DMS 273 treated with DMSO at 0.1 percent for 48 hours (cell line): ENCODE measurements at places on chromosomes 12 and 14.

- DNase-seq, result no peak
Observed at GRCh38 chr12:27575090-27575761, 51.2 kb downstream of the PPFIBP1 start.

GRCh38 chr12:89383235-89384049 is 31.1 kb upstream of the DUSP6 start:
- DNase-seq, result no peak

DNA sequence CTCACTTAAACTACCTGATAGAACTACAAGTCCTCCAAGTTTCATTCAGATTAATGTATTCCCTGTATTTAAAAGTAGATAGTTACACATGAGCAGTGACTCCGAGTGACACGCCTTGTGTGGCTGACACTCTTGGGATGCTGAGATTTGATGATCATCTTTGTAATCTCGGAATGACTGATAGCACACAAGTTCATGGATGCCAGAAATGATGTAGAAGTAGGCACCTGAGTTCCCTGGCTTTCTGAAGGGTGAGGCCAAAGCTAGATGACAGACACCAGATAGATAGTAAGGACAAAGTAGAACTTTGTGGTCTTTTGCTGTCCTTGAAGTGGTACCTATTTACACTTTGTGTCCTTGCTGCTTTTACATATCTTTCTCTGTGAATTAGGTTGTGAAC is 491.2 kb downstream of the PCNX1 start:
- DNase-seq, result no peak

DNA sequence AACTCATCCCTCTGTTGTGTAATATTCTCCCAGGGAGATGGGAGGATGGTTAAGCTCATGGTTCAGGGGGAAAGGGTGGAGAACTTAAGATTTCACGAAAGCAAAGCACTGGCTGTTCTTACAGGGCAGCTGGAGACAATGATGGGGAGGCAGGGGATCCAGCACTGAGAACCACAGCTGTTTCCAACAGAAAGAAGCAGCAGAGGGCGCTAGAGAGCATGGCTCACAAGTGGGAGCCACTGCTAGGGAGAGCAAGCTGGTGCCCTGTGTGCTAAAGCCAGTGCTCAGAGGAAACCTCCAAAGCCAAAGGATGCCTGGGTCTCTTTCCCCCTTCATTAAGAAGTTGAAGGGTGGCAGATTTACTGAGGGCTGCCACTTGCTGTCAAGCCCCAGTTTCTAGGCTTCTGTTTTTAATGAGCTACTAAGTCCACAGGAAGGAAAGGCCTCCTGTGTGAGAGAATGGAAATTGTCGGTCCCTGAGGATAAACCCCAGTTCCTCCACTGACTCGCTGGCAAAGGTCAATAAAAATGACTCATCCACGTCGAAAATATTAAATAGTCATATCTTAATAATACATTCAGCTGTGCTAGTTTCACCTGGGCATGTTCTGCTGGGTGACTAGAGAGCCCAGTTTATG is 199.7 kb downstream of the ANO2 start:
- DNase-seq, result no peak

DNA sequence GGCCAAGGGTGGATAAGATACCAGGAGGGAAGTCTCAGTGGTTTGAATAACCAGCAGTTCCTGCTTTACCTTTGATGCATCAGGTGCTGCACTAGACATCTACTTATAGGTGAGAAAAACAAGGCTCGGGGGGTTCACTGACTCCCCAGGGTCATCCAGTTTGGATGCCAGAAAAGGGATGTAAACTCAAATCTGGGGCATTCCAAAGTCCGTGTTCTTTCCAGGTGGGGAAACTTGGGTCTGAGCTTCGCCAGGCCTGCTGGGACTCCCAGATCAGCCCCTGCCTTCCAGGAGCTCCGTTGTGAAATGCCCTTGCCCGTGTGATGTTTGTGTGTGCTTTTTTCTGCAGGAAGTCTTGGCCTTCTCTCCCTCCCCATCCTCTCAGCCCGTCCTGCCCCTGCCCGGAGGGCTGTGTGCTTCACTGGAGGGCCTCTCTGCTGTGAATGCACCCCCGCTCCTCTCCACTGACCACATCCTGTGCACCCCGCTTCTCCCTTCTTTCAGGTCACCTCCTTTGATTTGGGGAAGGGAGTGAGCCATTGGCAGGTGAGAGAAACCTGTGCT is 42.1 kb downstream of the TSPAN9 start:
- no peak for DNase-seq

GRCh38 chr12:31845613-31846322 is 113.4 kb upstream of the RESF1 start:
- DNase-seq, result no peak

DNA sequence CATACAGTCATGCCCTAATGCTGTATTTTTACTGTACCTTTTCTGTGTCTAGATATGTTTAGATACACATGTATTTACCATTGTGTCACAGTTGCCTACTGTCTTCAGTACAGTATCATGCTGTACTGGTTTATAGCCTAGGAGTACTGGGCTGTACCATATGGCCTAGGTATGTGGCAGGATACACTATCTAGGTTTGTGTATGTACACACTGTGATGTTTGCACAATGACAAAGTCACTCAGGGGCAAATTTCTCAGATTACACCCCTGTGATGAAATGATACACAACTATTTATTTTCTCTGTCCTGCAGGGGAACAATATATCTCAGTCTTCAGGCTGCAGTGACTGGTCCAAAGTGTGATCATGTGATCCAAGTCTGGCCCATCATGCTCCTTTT is 1076.1 kb downstream of the VRK1 start:
- no peak for DNase-seq

GRCh38 chr12:25436206-25437030 is 116.7 kb downstream of the LMNTD1 start:
- DNase-seq, result no peak

DNA sequence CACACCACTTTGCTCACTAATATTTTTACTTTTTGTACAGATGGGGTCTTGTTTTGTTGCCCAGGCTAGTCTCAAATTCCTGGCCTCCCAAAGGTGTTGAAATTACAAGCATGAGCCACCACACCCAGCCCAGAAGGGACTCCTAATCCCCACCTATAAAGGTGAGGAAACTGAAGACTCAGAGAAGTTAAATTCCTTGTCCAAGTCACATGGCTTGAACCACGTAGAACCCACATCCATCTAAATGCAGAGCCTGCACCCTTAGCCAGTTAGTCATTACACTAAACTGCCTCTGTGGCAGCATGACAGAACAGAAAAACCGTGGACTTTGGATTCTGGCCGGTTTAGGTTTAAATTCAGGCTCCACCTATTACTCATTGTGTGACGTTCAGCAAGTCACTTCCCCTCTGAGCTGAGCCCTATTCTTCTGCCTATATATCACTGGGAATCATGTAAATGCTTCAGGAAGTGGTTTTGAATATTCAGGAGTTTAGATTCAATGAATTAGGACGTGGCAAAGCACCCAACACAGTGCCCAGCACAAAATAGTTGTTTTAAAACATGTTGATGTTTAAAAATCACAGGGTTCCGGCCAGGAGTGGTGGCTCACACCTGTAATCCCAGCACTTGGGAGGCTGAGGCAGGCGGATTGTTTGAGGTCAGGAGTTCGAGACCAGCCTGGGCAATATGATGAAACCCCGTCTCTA is 3.0 kb upstream of the CORO1C start:
- DNase-seq, result no peak

- DNase-seq, result no peak
Observed at GRCh38 chr12:85157035-85157603, 121.0 kb downstream of the LRRIQ1 start.

- no peak for DNase-seq
Observed at GRCh38 chr12:103640410-103640809, 53.3 kb downstream of the STAB2 start.

DNA sequence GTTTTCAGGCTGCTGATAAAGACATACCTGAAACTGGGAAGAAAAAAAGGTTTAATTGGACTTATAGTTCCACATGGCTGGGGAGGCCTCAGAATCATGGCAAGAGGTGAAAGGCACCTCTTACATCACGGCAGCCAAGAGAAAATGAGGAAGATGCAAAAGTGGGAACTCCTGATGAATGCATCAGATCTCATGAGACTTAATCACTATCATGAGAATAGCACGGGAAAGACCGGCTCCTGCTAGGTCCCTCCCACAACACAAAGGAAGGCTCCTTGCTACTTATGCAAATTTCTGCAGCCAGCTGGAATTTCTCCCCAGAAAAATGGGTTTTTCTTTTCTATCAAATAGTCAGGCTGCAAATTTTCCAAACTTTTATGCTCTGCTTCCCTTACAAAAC is 174.1 kb upstream of the RMST start:
- no peak for DNase-seq

DNA sequence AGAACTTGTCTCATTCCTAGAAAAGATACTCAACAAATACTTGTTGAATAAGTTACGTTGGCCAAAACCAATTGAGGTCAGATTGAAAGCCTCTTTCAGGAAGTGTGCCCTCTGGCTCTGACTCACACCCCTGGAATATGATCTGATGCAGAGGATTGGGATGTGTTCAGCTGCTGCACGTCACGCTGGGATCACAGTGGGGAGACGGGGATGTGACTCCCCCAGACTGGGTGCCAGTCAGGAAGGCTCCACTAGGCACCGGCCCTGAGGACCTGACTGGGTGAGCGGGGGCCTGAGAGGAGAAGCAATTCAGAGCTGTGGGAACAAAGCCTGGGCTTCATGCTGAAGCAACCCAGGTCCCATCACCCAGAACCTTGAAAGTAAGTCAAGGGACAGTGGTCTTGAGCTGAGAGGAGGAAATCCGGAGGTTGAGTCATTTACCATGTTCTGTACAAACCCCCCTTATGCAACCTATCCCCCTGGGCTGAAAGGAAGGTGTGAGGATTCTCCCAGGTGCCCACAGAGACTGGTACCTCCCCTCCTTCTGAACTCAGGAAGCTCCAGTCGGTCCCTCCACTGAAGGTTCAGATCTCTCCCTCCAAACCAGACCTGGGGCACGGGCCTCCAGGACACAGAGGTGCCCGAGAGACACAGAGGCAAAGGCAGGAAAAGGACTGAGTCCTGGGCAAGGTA is 3.9 kb downstream of the CEBPE start:
- DNase-seq, result no peak

DNA sequence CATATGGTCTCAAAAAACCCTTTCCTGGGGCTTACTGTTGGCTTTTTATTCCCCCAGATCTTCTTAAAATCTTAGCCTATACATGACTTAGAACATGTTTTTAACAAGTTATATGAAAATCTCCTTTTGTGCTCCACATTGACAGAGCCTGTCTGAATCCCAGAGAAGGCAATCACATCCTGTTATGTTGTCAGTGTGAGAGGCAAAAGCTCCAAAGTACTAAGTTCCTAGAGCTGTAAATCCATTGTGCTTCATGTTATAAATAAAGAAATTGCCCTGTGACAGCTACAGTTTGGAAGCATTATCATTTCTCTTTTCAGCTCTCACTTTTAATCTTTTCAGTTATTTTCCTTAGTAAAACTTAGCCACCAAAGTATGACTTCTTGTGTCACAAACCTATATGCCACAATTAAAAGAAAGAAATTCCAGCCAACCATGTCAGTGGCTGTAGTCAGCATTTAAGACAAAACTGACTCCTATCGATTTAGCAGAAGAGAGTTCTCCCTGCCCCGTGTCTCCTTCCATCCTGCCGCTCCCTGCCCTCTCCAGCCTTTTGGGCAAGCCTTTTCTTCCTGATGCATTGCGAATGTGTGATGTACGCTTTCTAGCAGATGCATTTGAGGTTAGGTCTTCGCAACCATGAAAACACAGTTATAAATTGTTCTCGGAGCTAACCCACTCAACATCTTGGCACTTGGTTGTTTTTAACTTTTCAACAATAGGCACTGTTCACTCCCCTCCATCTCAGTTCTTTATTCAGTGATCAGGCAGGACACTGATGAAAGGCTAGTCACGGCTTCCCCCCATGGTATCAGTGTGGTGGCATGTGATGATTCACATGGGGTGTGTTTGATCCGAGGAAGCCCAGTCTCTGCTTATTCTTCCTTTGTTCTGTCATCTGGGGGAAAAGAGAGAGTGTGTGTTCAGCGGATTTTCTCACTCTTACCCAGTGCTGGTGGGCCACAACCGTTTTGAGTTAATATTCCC is 143.5 kb downstream of the SSPN start:
- DNase-seq, result no peak

- DNase-seq, result no peak
Observed at GRCh38 chr12:13182881-13183280, 13.6 kb upstream of the EMP1 start.

DNA sequence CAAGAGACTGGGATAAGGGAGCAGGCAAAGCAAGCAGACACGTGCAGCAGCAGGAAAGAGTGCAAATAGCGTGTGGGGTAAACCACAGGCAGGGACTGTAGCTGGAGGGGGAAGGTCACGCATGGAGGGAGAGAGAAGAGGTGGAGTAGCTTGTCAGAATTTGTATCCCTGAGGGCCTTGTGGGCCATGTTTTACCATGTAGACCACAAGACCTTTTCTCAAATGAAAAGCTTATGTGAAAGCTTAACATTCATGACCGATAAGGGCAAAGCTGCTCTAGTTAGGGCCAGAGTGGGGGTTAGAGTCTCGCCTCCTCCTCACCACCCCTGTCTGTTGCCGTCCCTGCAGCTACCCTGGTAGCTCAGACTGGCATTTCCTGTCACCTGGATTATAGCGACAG is 152.9 kb upstream of the E2F7 start:
- no peak for DNase-seq

GRCh38 chr14:57487771-57488170 is 5.9 kb downstream of the CCDC198 start:
- no peak for DNase-seq

GRCh38 chr12:55850401-55850800 is 7.7 kb upstream of the MMP19 start:
- no peak for DNase-seq

DNA sequence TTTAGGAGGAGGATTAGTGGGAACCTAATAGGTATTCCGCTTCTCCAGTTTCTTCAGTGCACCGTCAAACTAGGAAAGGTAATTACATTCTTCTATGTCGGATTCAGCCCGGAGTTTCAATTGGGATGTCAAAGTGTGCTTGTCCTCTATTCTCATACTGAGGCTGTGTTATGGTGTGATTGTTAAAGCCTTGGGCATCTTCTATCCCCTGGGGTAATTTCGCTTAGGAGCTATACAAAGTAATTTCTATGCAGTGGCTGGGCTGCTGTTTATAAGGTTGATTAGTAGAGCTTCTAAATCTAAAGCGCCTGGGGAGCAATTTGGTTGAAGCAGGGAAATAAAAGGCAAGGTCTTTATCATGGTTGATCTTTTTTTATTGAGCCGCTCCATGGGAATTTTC is 399.6 kb downstream of the ZFP36L1 start:
- no peak for DNase-seq

DNA sequence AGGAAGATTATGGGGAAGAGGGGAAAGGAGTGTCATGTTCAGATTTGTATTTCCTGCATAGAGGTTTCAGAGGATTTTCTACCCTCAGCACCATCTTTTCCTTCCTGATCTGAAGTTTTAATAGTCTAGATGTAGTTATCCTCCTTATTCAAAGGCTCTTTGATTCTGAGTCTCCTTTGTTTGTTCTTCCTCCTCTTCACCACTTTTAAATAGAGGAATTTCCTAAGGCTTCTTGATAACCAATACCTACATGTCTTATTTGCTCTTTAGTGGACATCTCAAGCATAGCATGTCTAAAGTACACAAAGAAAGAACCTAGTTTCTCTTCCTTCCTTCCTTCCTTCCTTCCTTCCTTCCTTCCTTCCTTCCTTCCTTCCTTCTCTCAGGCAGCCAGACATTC is 8.3 kb downstream of the MGAT4C start:
- no peak for DNase-seq
